ENCODE measurements at places on chromosomes 1 and 21.
A peak's percentile ranks its signal among the peaks of the same experiment; 100 is the strongest.

- DNase-seq, result no peak
Measured at GRCh38 chr1:86775395-86775794, 71.0 kb downstream of the SH3GLB1 start.

- no peak for DNase-seq
Measured at GRCh38 chr1:226993814-226994585, 53.9 kb downstream of the COQ8A start.

DNA sequence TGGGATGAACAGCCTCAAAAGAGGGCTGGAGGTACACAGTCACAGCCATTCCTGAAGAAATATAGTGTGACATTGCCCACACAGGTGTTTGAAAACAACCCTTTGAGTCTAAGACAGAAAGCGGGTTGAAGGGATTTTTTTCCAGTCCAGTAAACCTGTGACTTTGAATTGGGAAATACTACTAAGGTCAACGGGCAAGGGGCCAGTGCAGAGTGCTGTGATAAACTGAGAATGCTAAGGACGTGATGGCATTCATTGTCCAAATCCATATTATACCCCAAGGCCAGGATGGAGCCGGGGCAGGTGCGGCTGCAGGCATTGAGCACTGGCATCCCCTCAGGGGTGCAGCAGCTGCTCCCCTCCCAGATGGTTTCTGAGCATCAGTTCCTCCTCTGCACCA is 36.6 kb downstream of the KIAA0040 start:
- DNase-seq, result no peak

- DNase-seq, result no peak
Measured at GRCh38 chr1:234601301-234602017, 8.5 kb downstream of the IRF2BP2 start.

- no peak for DNase-seq
Measured at GRCh38 chr1:185398022-185398421, 81.0 kb upstream of the IVNS1ABP start.

DNA sequence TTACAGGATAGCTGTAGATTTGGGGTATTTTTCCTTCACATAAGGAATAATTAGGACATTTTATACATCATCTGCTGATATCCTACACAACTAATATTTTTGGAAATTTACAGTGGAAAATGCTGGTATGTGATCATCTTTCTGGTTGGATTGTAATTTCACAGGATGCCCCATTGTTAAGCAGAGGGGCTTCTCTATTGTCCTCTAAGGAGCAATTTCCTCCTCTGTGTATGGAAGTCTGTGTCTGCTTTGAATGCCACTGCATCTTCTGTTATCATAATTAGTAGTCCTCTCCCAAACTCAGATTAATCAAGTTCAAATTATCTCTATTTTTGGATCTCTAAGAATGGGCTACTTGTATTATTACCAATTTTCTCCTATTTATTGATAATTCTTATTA is 988.1 kb upstream of the B3GALT2 start:
- no peak for DNase-seq

- no peak for DNase-seq
Measured at GRCh38 chr1:19964542-19964941, 14.9 kb downstream of the PLA2G2A start.

- no peak for DNase-seq
Measured at GRCh38 chr1:59924653-59925052, 1.9 kb downstream of the CYP2J2 start.

GRCh38 chr1:29785137-29785527 is 548.8 kb downstream of the PTPRU start:
- no peak for DNase-seq

- DNase-seq, result peak; percentile 63
Measured at GRCh38 chr1:16146279-16147155, 9.4 kb downstream of the EPHA2 start.
